ENCODE measurements at places on chromosomes 1 and 21.
A peak's percentile ranks its signal among the peaks of the same experiment; 100 is the strongest.

GRCh38 chr1:48469616-48470480 is 2.2 kb downstream of the SPATA6 start:
- peak; percentile 19 for DNase-seq

- DNase-seq = no peak
Measured at GRCh38 chr1:75503221-75503974, 107.5 kb downstream of the SLC44A5 start.

DNA sequence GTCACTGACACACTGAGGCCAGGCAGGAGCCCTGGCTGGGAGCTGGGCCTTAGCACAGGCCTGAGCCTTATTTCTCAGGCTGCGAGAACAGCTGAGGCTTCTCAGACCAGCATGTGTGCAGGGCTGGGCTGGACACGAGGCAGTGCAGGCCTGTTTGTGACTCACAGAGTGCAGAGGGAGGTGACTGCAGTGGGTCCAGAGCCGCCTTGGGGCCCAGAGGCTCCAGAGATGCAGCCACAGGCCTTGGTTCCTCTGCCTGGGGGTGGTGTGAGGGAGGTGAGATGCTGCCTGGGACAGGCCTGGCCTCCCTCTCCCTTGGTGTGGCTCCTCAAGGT is 61.2 kb upstream of the ETV3 start:
- no peak for DNase-seq

DNA sequence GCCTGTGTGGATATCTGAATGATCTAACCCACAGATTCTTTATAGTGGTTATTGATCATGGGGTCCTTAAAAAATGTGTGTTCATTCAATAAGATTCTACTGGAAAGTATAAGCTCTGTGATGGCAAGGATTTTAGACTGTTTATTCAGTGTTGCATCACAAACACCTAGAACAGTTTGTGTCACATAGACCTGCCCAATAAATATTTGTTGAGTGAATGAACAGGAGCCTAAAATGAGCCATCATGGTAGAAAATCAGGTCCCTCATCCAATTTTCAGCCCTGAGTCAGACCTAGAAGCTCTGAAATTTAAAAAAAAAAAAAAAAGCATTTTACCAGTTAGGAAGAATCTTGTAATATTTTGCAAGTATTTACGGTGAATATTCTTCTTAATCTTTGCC is 2.3 kb upstream of the RGSL1 start:
- no peak for DNase-seq

- DNase-seq = no peak
Measured at GRCh38 chr1:38451541-38451993, 405.0 kb upstream of the POU3F1 start.

- peak; percentile 73 for DNase-seq
Measured at GRCh38 chr1:15345705-15346345, 63.9 kb upstream of the EFHD2 start.

GRCh38 chr1:23619299-23620188 is 60.2 kb upstream of the ID3 start:
- peak; percentile 89 for DNase-seq

DNA sequence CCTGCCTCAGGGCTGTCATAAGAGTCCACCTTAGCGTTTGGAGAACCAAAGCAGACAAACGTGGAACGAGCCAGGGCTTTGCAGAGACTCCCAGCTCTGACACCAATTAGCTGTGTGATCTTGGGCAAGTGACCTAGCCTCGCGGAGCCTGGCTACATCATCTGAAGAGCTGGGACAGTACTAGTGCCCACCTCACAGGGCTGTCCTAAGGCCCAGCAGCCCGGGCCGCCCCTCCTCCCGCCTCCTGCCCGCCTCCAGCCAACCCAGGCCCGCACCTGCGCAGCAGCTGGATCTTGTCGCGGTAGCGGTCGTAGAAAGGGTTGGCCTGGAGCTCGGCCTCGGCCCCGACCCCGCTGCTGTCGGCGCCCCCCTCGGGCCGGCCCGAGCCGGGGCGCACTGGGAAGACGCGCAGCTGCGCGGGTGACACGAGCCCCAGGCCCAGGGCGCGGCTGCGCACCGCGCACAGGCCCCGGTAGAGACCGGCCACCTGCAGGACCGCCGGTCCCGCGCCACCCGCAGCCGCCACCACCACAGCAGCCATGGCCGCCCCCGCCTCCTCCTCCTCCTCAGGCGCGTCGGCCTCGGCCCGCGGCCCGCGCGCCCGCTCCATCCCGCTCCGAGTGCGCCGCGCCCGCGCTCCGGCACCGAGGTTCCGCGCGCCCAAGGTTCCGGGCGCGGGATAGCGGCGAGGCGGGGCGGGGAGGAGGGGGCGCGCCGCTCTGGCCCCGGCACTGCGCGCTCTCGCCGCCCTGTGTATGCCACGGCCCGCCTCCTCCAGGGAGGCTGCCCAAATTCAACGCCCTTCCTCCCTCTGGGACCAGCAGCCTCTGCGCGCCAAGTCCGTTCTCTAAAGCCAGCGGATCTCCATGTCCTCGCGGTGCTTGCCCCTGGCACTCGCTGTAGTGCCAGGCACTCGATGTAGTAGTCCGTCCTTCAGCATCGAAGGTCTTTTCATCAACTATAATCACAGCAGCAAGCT is at the start of gene ATPAF1:
Gene ATPAF1 (minus strand): TSS at position 583 of the 979 bp plus-strand sequence. CDS start 42 bp downstream, at position 541.
- peak; percentile 72 for DNase-seq

DNA sequence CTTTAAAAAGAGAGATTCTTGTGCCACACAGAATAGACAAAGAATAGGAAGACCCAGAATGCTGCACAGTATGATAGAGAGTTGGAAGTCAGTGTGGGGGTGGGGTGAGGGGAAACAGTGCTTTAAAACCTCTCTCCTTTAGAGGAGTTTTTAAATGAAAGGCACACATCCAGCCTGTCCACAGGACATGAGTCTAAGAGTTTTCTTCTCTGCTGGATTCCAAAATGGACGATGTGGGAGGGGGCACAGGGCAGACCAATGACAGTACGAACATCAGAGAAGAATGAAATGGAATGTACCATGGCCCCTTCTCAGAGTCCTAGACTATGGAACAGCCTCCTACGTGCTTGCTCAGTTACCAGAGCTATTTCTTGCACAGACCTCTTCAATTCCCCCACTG is 458.2 kb upstream of the DAB1 start:
- DNase-seq = no peak

DNA sequence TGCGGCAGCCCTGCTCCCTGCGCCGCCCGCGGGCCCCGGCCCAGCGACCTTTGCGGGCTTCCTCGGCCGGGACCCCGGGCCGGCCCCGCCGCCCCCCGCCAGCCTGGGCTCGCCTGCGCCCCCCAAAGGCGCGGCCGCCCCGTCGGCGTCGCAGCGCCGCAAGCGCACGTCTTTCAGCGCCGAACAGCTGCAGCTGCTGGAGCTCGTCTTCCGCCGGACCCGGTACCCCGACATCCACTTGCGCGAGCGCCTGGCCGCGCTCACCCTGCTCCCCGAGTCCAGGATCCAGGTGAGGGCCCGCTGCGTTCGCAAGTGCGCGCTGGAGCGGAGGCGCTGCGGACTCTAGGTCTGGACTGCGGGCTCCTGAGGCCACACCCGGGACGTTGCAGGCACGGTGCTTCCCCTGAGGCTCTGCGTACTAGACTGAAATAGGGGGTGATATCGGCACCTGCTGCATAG is 351 bp downstream of the MIXL1 start:
- DNase-seq = peak; percentile 4

GRCh38 chr1:32246888-32247273 is at the start of gene FAM167B:
Gene FAM167B (plus strand): TSS chr1:32247222. CDS start chr1:32247422, 200 bp downstream.
- no peak for DNase-seq

GRCh38 chr1:207923121-207923520 is 12.2 kb upstream of the CD34 start:
- no peak for DNase-seq

DNA sequence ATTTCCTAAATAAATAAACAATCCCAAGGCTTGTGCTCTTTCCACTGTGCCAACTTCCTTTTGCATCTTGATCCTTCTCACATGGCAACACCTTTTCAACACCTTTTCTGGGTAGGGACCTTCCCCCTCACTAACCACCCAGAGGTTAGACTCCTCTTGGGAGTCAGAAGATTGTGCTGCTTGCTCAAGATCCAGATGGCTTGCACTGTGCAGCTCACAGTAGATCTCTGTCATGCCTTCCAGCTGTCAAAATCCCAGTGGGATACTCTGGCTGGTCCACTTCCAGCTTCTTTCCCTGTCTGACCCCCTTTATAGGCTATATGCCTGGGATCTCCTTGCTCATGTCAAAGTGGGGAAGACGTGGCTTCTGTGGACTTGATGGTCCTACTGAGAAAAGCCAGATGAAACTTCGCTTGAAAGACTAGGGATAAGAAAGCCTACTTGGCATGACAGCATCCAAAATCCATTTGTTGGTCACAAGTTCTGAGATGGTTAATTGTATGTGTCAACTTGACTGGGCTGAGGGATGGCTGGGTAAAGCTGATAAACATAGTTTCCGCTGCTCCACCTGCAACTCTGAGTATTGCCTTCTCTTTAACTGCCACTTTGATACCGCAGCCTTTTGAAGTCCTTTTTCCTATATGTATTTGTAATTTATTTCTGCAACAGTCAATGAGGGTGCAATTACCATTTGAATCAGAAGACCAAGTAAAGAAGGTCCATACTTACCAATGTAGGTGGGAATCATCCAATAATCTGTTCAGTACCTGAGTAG is 74.5 kb downstream of the S1PR1 start:
- peak; percentile 19 for DNase-seq

GRCh38 chr1:58443986-58444868 is 102.3 kb downstream of the OMA1 start:
- no peak for DNase-seq

DNA sequence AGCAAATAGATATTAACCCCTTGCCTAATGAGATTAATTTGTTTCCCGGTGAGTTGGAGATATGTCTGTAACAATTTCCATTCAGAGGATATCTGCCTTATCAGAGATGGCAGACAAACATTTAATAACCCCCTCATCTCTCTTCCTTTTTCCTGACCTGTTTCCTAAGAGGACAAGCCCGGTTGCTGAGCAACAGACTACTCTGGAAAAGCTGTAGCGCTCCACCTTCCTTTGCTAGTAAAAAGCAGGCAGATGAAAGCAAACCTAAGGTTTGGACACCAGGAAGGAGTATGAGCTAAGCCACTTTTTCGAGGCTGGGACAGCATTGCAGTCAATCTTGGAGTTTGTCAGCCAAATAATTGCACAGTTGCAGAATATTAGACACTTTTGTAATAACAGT is 82.4 kb downstream of the RGS21 start:
- no peak for DNase-seq

GRCh38 chr1:24765308-24765988 is 20.2 kb downstream of the CLIC4 start:
- DNase-seq = no peak

DNA sequence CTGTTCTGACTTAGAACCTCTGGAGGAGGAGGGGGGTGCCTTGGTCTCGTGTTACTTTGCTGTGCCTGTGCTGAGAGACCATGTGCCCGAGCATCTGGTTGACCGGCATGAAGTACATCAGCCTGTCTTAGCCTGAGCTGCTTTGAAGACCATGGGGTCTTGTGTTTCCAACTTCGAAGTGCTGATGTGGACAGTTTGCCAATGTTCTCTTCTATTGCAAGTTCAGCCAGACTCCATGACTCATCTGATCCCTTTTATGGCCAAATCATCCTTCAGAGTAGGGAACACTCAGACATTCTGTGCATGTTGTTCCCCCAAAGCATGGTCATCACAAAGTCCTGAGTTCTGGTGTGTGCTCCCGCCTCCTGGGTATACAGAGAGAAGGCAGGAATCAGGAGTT is 6.0 kb upstream of the PLA2G2C start:
- no peak for DNase-seq

DNA sequence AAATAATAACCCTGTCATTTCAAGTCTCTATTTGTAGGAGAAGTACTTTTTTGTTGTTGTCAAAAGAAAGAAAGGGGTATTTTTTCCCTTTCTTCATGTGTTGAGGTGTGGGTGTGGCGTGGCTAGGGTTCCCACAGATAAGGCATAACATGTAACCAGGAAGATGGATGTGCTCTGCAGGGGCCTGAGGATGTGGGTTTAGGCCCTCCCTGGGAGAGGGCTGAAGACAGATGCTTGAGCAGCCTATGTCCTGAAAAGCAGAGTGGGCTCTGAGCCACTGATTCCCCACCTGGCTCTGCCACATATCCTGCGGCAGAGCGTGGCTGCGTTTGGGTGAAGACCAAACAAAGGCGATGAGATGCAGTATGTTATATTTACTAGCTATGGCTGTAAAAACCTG is 13.9 kb upstream of the ADAR start:
- DNase-seq = no peak

GRCh38 chr1:6502000-6502891 is 10.8 kb upstream of the PLEKHG5 start:
- DNase-seq = no peak

DNA sequence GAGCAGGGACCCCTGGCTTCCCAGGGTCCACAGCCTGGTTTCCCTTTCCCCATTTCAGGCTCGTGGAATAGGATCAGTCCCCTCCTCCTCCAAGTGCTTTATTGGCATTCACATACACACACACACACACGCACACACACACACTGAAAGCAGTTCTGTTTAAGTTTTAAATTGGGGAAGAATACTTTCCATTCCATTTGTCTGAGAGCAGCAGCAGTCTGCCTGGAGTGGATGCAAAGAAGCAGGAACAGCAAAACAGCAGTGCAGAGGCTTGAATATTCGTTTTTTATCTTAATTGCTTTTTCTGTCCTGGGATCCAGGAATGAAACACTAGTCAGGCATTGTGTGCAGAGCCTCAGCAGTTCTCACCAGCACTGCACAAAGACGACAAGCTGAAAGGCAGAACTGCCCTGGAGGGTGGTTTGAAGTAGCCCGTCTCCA is 7.1 kb downstream of the CYB561D1 start:
- no peak for DNase-seq

GRCh38 chr1:29524285-29525065 is 288.2 kb downstream of the PTPRU start:
- DNase-seq = no peak

- no peak for DNase-seq
Measured at GRCh38 chr1:202944438-202944921, 13.6 kb downstream of the ADIPOR1 start.

- DNase-seq = no peak
Measured at GRCh38 chr1:248596615-248597014, 885 bp downstream of the OR2T10 start.

- DNase-seq = no peak
Measured at GRCh38 chr1:7993593-7994479, 32.3 kb downstream of the ERRFI1 start.

- no peak for DNase-seq
Measured at GRCh38 chr1:201384406-201384782, 6.9 kb upstream of the TNNT2 start.

GRCh38 chr1:46948629-46949416 is 7.5 kb upstream of the CYP4A11 start:
- DNase-seq = no peak

DNA sequence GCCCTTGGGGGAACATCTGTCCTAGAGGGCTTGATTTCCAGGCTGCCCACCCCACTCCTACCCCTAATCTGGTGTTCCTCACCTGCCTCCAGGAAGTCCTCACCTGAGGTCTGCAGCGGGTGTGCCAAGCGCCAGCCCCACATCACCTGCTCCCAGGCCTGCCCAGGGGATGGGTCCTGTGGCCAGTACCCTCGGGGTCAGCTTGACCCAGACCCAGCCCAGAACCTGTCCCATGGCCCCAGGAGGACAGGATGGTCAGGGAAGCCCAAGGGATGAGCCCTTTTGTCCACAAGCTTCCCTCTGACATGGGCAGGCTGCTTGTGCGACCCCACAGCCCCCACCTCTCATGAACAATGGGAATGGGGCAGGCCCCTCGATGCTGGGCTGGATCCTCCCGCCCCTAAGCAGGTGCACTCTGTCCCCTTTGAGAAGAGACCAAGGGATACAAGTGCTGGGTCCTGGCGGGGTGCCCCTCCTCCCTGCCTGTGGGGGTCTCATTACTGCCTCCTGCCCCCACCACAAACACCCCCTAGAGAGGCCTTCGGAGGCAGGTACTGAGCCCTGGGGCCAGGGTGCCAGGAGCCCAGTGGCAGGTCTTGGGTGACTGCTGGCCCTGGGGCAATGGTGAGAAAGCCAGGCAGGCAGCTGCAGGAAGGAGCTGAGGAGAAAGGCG is 3.2 kb downstream of the MIB2 start:
- no peak for DNase-seq

Measured in CD4-positive, alpha-beta T cell treated with Interleukin-21 for 1 hour (primary cell).